Gastroesophageal sphincter (tissue), 4 donors: ENCODE measurements at places on chromosomes 6 and 20.

GRCh38 chr20:10217721-10218410 is 764 bp upstream of the SNAP25 start:
- peak; percentile 14 for ATAC-seq

- no peak for ATAC-seq
These were observed 9.8 kb downstream of the SPATA2 start for GRCh38 chr20:49905415-49906091.

DNA sequence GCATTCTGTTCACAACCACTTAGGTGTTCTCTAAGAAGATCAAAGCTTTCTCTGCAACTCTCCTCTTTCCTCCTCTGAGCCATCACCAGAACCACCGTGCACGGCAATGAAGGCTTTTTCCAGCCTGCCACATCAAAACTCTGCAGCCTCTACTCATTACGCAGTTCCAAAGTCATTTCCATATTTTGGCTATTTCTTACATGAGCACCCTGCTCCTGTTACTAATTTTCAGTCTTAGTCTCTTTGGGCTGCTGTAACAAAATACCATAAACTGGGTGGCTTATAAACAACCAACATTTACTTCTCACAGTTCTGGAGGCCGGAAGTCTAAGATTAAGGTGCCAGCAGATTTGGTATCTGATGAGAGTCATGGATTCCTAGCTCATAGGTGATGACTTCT is 70.4 kb upstream of the THBS2 start:
- no peak for ATAC-seq

DNA sequence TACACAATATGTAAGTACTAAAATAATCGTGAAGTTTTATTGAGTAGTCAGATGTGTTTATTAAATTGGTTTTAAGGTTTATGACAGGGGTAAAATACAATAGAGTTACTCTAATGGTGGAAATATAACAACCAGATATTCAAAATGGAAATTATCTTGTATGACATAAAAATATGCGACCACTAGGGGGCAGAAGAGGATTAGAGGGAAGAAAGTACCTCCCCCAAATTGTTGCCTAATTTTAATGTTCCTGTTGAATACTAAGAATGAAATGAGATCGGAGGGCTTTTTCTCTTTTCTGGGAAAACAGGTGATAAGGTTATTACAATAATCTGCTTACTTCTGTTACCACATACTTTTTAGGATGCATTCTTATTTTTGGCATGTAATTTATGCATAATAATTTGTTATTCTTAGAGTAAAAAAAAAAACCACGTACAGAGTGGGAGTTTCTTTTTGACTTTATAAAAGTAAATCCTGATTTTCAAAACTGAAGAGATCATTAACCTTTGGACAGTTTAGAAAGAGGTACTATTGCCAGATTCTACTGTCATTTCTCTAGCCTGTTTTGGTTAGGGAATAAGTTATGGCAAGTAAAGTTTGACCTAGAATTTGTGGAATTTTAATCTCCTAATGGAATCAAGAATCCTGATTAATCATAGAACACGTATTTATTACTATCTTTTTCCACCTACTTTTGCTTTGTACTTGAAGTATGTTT is 159.2 kb downstream of the CD109 start:
- peak; percentile 43 for ATAC-seq

DNA sequence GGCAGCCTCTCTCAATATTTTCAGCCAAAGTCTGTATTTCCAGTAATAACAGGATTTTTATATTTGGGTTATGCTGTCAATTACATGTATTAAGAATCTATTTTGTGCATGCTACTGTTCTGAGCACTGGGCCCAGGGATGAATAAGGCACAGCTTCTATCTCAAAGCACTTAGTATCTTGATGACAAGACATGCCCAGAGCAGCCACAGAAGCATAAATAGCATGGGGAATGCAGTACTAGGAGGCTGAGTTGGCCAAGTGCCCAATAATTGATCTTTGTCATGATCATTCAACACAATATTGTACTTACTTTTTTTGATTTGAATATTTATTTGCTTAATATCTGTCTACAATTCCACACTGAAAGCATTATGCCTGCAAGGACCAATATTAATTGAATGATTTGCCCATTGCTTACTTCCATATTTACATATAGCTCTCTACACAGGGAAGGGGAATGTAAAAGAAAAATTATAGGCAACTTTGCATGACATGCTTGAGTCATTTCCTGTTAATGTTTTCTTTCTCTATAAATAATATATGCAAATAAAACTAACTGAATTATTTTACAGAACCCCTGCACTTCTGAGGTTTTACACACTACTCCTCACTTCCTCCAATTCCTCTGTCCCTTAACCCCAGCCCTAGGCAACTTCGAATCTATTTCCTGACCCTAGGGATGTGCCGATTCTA is 298.9 kb upstream of the BMP2 start:
- no peak for ATAC-seq

- ATAC-seq = no peak
These were observed 406 bp upstream of the TRIM26 start for GRCh38 chr6:30213667-30213956.

DNA sequence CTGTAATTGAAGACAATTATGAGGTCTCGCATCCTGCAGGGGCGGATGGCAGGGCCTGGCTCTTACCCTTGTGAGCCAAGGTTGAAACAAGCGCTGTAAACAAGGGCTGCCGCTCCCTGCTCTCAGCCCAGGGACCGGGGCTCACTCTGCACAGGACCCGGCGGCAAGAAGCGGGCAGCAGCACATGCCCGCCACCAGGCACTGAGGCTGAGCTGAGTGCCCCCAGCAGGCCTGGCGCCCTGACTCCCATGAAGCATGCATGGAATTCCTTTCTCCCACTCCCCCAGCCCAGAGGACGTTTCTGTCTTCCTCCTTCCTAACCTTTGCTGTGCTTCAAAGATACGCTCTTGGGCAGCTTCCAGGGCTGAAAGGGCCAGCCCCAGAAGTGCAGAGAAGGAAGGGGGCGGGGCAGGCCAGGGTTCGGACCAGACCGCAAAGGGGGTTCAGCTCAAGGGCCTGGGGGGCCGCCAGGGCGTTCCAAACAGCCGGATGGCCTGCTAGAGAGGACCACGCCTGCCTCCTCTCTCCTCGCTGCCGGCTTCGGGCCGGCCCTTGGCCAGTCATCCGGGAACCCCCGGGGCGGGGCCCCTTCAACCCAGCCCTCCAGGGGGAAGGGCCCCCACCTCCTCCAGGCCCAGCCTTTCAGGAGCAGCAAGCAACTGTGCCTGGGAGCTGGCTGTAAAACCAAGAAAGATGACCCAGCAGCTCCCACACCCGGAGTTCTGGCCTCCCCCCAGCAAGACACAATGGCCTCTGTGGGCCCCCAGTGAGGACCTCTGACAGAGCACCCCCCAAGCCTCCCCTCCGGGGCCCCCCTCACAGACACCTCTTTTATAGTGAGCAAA is 109.9 kb downstream of the NOL4L start:
- peak; percentile 93 for ATAC-seq

DNA sequence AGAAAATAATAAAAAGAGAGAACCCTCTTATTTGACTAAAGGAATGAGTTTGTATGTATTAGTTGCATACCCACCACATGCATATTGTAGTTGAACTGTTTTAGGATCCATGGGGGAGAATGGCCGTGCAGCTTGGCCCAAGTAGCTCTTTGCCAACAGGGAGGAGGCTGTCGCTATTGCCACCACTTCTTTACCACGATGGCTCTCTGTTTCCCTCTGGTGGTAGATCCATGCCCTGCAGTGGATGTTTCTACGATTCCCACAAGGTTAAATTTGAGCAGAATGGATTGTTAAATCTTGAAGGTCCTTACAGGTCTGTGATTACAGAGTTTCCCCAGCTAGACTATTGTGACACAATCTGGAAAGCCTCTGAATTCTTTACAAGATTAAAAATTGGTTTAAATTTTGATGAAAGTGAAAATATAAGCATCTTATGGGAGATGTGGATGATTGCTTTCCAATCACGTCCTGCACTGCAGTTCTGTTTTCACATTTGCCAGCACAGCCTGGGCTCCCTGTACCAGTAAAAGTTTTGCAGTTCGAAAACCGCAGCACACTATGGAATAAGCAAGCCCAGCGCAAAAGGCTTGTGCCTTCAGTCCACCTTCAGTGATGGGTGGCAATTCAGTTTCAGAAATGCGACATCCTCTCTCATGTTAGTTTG is 34.4 kb upstream of the FNDC1 start:
- peak; percentile 57 for ATAC-seq

DNA sequence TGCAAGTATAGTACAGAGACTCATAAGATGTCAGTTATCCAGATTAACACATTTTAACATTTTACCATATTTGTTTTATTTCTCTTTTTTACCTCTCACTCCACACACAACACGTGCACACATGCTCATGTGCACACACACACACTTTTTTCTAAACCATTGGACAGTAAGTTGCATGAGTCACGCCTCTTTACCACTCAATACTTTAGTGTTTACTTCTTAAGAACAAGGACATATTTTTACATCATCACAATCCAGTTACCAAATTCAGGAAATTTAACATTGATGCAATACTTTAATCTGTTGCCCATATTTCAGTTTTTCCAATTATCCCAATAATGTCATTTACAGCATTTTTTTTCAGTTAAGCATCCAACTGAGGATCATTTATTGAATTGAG is 109.0 kb downstream of the RIN2 start:
- no peak for ATAC-seq

DNA sequence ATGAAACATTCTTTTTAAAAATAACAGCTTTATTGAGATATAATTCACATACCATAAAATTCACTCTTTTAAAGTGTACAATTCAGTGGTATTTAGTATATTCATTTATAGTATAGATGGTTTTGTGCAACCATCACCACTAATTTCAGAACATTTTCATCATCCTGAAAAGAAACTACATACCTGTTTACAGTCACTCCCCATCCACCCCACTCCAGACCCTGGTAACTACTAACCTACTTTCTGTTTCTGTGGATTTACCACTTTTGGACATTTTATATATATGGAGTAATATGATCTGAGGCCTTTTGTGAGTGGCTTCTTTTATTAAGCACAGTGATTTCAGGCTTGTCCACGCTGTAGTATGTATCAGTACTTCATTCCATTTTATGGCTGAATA is 2.5 kb upstream of the TMEM217 start:
- ATAC-seq = no peak

GRCh38 chr6:162497389-162497788 is 230.2 kb downstream of the PRKN start:
- ATAC-seq = no peak

GRCh38 chr20:33434434-33434833 is 9.1 kb downstream of the SNTA1 start:
- no peak for ATAC-seq

- ATAC-seq = no peak
These were observed 147.4 kb downstream of the ALDH8A1 start for GRCh38 chr6:134802426-134803058.

DNA sequence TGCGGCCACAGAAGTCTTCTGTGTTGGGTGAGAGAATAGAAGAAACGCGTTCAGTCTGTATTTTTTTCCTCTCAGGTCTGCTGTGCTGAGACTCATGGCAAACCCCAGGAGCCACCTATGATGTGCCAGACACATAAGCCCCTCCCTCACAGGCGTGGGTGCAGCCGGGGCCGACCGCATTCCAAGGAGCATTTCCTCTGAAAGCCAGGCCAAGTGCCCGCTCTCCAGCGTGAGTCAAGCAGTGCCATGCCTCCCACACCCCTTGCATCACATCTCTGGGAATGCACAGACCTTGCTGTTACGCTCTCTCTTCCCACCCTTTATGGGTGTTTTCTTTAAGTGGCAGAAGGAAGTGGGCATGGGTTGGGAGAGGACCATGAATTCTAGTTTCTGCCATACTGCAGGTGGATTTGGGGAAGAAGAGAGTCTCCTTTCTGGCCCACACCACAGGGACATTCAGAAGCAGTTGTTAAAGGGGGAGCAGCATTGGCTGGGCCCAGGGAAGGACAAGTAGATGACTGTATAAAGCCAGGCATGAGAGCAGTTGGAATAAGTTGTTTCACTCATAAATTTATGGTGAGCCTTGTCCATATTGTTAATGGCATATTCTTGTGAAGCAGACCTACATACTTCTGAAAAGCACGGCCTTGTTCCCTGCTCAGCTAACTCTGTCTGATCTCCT is 37.1 kb upstream of the TFAP2A start:
- no peak for ATAC-seq

GRCh38 chr6:130945401-130945919 is 117.6 kb downstream of the EPB41L2 start:
- ATAC-seq = no peak
